ENCODE measurements at places on chromosomes 1 and 21.

GRCh38 chr1:31458287-31458896, 45.4 kb downstream of the SERINC2 start:
- no peak for DNase-seq

DNA sequence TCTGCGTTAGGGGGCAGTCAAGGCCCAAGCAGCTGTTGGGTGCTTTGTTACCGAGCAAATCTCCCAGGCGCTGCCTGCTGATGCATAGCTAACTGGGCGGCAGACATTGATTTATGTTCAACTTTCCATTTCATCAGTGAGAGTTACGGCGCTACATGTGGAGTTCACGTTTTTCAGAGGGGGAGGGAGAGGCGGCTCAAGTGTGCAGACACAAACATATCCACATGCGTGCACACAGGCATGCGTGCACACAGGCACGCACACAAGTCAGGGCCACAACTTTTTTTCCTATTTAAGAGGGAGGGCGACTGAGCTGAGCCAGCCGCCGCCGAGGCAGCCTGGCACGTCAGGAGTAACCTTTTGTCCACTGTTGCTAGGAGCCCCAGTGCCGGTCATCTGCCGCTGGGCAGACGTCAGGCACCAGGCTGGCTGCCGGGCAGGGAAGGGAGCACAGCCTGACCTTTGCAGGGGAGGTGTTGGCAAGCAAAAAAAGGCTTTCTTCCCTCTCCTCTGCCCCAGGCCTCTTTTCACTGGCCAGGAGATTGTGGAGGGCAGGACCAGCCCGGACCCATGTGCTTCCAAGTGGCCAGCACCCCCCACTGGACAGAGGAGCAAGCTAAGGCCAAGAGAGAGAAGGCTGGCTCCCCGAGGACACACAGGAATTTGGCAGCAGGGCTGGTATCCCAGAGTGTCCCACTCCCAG, 73.3 kb downstream of the MRPL37 start:
- peak; percentile 94 for DNase-seq

- no peak for DNase-seq
Measured at GRCh38 chr1:1088801-1089680, 14.9 kb upstream of the RNF223 start.

DNA sequence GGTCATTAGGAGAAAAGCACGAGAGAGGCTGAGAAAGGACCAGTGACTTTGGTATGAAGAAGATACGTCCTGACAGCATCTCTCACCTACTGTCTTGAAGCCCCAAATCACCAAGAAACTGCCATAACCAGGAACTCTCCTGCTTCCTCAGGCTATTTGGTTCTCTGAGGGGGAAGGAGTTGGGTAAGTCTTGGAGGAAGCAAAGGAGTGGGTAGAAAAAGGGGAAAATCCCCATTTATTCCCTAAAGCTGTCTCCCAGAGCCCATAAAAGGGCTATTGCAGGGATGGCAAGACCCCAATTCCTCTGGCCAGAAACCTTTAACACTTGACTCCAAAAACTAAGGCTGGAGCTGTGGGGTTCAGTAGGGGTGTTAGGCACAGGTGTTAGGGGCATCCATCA, 2.1 kb upstream of the PBXIP1 start:
- no peak for DNase-seq

DNA sequence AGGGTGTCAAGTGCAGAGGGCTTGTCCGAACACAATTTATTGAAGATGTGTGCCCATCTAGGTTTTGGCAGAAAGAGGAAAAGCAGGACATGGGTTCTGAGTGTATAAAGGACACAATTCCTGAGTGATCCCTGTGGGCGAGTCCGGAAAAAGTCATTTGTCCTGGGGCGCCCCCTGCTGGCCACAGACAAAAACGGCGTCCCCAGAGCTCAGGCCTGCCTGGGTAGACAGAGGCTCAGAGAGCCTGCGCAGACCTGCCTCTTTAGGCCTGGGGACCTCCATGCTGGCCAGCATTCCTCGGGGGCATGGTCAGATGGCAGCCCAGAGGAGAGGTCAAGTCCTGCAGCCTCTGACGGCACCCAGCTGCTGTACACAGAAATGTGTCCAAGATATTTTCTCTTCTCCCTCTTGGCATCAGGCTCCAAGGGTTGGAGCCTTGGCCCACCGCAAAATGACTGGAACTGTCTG, 65.5 kb upstream of the LRP8 start:
- DNase-seq = peak; percentile 85

- no peak for DNase-seq
Measured at GRCh38 chr1:157988002-157988401, 5.4 kb upstream of the KIRREL1 start.

DNA sequence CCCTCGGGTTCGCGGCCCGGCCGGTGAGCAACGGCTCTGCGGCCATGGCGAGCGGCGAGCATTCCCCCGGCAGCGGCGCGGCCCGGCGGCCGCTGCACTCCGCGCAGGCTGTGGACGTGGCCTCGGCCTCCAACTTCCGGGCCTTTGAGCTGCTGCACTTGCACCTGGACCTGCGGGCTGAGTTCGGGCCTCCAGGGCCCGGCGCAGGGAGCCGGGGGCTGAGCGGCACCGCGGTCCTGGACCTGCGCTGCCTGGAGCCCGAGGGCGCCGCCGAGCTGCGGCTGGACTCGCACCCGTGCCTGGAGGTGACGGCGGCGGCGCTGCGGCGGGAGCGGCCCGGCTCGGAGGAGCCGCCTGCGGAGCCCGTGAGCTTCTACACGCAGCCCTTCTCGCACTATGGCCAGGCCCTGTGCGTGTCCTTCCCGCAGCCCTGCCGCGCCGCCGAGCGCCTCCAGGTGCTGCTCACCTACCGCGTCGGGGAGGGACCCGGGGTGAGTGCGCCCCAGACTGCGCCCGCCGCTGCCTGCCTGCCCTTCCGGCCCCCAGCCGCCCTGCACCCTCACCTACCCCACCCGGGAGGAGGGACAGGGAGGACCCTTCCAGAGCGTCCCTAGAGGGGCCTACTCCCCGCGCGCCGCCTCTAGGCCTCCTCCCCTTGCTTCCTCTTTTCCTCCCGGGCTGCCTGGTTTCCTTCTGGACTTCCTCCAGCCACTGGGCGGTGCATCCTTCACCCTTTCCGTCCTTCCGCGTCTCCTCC, at the start of gene RNPEP:
Gene RNPEP (plus strand): TSS at position 26 of the 757 bp plus-strand sequence. CDS start 19 bp downstream, at position 45.
- peak; percentile 93 for DNase-seq

DNA sequence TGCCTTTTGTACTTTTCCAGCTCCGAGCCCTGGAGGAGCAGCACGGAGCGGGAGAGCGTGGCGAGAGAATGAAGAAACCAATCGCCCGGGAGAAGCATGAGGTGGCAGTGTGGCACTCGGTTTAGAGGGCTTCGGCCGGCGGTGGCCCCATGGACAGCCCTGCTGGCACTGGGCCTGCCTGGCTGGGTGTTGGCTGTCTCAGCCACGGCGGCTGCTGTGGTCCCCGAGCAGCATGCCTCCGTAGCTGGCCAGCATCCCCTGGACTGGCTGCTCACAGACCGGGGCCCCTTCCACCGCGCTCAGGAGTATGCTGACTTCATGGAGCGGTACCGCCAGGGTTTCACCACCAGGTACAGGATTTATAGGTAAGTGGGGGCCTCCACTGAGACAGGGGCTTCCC, 59.0 kb downstream of the BRINP2 start:
- DNase-seq = no peak

GRCh38 chr1:83512373-83513193, 486.3 kb downstream of the TTLL7 start:
- DNase-seq = peak; percentile 52

- no peak for DNase-seq
Measured at GRCh38 chr1:232585486-232585885, 44.4 kb downstream of the SIPA1L2 start.

DNA sequence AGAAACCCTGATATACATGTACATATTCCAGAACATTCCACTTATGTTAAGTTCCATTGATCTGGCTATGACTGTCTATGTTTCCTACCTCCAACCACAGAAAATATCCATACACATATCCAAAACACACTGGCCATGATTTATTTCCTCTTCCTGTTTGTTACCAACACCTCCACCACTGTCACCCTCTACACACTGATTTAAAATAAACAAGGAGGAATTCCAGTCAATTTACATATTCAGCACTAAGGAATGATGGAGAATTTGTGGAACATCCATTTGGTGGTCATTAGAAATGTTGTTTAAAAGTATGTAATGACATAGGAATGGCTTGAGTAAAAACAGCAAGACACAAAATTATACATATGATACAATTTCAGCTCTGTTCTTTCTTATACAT, 5.5 kb upstream of the STX6 start:
- peak; percentile 67 for DNase-seq

DNA sequence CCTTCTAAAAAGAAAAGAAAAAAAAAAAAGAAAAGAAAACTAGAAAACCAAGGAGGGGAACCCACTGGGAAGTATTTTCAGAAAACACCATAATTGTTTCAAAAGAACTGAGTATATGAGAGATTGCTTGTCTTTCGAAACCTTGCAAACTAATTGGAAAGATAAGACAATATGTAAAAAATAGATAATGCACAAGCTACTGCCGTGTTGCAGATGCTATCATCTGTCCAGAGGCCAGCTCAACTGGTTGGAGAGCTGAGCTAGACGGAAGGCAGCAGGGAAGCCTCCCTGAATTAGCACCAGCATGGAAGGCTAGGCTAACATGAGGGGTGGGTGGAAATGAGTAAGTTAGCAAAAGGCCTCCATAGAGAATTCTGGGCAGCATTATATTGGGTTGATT, 16.2 kb upstream of the CACHD1 start:
- no peak for DNase-seq

- no peak for DNase-seq
Measured at GRCh38 chr1:50109647-50110075, 941 bp downstream of the ELAVL4 start.

- DNase-seq = no peak
Measured at GRCh38 chr1:214050513-214051401, 63.0 kb downstream of the PROX1 start.

- DNase-seq = no peak
Measured at GRCh38 chr1:183926983-183927382, 110.5 kb downstream of the COLGALT2 start.

GRCh38 chr1:63534406-63534805, 11.1 kb downstream of the EFCAB7 start:
- DNase-seq = no peak

GRCh38 chr1:81867235-81867634, 66.5 kb downstream of the ADGRL2 start:
- no peak for DNase-seq

DNA sequence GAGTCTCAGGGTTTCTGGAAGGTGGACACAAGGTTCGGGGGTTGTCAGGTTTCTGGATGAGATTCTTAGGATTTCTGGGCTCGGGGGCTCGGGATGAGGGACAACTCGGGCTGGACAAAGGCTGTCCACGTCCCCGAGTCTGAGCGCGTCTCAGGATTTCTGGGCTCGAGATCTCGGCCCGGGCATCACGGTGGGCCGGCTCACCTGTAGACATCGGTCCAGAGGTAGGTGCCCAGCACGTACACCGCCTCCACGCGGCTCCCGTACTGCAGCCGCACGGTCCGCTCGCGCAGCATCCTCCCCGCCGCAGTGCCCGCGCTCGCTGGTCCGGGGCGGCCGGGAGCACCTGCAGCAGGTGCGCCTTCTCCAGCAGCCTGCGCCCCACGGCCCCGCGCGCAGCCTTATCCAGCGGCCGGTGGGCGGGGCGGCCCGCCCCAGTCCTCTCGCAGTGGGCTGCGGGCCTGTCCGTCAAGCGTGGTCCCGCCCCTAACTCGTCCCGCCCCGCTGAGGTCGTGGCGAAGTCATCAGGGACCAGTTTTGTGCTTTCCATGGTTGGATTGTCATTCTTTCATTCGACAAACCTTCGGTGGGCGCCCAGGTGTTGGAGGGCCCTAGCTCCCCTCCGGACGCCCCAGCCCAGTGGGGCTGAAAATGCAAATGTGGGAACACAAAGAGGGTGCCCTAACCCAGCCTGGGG, at the start of gene PADI2:
Gene PADI2 (minus strand): TSS at position 376 of the 697 bp plus-strand sequence. CDS start 80 bp downstream, at position 296.
- DNase-seq = peak; percentile 79

GRCh38 chr1:153362187-153362775, 4.6 kb downstream of the S100A9 start:
- DNase-seq = no peak

- no peak for DNase-seq
Measured at GRCh38 chr1:245412306-245412705, 257.5 kb downstream of the KIF26B start.

DNA sequence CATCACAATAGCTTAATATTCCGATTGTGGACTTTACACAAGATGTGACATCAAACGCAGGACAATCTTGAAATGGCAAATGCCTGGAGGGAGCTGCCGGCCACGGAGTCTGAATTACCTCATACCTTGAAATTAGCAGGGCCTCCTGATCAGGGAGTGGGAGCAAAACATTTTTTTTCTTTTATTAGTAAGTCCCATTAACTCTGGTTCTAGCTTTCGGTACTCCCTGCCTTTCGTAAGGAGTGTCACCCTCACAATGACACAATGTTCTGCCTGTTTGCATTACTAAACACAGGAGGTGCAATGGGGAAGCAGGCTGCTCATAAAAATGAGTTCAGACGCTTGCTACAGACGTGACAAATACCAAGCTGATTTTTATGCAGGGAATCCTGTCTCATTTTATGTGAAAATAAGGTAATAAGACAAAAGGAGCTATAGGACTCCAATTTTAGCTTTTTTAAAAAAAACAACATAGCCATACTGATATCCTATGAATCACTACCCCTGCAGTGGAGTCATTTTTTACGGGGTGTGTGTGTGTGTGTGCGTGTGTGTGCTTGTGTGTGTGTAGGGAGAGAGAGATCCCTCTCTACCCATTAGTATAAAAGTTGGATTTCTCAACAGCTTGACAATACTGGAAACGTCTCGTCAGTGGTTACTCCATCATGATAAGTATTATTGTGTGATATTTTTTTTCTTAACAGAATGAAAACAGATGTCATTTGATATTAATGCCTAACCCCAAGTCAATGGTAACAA, 205.1 kb upstream of the RUNX1 start:
- peak; percentile 91 for DNase-seq

DNA sequence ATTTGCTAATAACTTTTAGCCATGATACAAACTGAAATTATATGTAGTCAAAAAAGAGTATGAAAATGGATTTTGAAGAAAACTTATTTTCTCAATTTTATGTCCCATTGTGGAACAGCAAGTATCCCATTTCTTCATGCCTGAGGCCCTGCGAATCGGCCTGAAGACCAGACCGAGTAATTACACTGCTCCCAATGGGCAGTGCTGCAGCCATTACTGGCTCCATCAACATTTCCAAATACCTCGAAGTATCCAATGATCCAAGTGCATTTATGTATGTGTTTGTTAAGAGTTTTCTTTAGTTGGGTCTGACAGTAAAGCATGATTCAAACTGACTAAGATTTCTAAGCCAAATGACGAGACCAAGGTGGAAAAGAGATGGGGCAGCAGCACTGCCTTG, 44.4 kb downstream of the HSF2BP start:
- no peak for DNase-seq

DNA sequence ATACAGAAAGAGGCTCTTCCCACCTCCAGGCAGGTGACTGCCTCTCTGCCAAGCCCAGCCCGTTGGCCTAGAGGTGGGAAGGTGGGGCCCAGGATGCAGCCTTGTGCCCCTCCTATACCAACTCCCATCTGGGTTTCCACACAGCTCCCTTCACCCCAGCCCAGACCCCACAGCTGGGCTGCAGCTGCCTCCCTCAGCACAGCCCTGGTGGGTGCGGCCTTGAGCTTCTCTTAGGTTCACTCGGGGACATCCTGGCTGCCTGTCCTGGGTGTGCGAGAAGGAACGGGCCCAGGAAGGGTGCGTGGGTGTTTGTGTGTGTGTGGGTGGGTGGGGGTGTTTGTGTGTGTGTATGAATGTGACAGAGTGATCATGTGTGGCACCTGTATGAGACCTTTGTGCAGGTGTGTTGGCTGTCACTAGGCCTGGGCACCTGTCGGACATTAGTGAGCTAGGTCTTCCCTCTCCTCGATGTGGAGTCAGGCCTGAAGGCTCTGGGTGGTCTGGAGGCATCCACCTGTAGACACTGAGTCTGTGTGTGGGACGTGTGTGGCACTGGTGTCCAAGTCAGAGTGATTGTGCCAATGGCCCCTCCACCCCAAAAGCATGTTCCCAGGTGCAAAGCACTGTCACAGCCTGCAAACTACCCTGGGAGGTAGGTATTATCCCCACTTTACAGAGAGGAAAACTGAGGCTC, 30.7 kb downstream of the FOXO6 start:
- DNase-seq = no peak

Data from foreskin fibroblast (primary cell).